ENCODE measurements at places on chromosomes 4 and X.

GRCh38 chrX:154526901-154527675 lies 11.1 kb upstream of the FAM3A start:
- DNase-seq = peak; percentile 81

GRCh38 chr4:150743564-150744342 lies 161.8 kb downstream of the MAB21L2 start:
- DNase-seq = peak; percentile 8

- no peak for DNase-seq
Measured at GRCh38 chr4:82919386-82919785, 18.9 kb downstream of the THAP9 start.

GRCh38 chr4:103012060-103012459 lies 7.4 kb downstream of the SLC9B1 start:
- peak; percentile 65 for DNase-seq

DNA sequence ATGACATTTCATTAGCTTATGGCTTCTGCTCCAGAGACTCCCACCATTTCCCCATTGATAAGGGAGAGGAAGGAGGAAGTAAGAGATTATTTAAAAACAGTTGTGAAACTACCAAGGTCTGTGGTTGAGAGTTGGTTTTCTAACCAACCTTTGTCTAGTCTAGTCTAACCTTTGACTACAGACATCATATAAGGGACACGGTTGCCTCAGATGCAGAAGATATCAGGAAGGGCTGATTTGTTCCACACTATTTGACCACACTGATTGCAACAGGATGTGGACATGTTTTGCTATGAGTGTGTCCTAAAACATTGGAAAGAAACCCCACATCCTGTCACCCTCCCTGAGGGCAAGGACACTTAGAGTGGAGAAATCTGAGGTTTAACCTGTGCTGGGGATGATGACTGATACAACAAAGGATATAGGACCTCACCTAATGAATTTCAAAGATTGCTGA lies 53.0 kb downstream of the COQ2 start:
- DNase-seq = peak; percentile 78

DNA sequence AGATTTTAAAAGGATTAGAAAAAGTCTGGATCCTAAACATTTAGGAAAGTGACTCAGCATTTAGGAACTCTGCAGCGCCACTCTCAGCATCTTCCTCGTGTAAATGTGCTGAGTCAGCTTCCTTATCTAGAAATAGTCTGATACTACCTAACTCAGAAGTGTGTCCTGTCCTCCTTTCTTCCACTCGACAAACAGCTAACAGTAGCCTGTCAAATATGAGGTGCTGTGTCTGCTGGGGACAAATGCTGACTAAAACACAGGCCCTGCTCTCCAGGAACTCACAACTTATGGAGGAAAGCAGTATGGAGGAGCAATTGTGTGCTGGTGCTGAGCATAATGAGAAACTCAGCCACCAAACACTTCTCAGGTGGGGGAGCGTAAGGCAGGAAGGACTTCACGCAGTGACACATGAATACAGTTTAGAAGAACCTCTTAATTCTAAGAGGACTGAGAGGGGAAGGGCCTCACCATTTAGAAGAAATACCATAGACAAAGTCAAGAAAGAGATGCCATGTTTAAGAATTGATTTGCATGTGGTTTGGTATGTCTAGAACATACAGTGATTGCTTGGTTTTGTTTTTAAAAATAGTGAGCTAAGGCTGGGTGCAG lies 125.3 kb downstream of the SOWAHB start:
- DNase-seq = peak; percentile 87

DNA sequence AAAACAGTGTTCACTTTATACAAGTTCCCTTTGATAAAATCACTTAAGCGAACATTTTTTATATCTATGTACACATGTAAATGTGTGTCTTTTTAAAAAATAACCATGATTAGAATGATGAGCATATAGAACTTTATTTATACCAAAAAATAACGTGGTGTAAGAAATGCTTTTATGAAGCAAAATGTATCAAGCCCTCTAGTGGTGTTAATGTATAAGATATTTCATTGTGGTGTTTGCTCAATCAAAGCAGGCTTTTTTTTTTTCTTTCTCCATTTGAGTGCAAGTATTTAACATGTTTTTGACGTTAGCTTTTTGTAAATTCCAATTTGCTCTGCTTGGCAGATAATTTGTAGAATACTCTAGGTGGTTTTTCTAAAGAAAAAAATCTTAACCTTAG lies 2092.4 kb upstream of the TENM3 start:
- no peak for DNase-seq

DNA sequence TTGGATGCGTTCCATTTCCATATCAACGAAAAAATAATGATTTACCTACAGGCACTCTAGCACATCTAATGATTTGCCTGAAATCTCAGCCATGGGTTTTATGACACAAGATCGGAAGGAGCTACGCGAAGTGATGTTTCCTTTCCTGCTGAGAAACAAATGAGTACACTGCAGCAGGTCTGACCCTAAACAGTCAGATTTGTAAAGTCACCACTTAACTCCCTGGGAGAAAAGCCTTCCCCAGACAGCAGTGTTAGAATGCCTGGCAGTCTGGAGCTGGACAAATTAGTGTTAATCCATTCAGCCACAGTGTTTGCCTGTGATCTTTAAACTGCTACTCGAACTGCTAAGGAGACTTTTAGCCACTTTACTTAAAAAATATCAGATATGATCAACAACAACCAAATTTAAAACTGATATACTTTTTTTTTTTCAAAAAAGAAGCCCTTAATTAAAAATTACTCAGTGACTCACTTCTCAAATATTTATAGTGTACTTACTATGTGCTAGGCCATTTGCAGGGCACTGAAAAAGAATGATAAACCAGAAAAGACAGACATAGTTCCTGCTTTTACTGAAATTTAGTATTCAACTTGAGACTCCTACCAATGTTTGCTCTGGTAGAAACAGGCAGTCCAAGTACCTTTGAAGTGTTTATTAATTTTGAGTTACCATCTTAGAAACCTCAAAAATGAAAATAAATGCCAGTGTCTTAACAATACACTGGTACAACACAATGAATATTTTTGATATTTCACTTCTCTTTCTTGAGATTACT lies 104.5 kb downstream of the SHISA3 start:
- no peak for DNase-seq

DNA sequence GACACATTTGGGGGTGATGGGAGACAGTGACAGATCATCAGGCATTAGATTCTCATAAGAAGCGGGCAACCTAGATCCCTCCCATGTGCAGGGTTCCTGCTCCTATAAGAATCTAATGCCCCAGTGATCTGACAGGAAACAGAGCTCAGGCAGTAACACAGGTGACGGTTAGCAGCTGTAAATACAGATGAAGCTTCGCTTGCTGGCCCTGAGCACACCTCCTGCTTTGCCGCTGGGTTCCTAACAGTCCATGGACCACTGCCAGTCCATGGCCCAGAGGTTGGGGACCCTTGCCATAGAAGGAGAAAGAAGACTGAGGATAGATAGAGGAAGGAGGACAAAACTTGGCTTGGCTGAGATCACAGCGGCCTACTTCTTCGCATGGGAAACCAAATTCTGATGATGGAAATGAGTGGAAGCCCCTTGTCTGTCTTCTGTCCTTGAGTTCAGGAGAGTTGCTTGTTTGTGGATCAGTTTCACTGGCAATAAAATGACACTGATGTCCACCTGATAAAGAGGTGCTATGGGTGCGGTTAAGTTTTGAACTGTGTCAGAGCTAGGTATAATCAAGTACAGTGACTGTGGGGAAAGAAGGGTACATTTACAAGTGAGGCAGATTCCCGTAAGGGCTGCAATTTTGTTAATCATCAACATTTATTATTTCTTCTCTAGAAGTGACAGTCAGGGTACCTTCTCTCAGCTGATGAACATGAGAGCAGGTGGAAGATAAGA lies 1.7 kb upstream of the TIFA start:
- DNase-seq = no peak

- peak; percentile 78 for DNase-seq
Measured at GRCh38 chr4:37970702-37971101, 10.5 kb downstream of the PTTG2 start.

GRCh38 chrX:149648932-149649331 lies 17.3 kb upstream of the TMEM185A start:
- DNase-seq = no peak

GRCh38 chr4:76996445-76996844 lies 46.9 kb downstream of the SEPTIN11 start:
- DNase-seq = no peak

GRCh38 chr4:37742149-37742548 lies 56.0 kb upstream of the RELL1 start:
- peak; percentile 10 for DNase-seq

DNA sequence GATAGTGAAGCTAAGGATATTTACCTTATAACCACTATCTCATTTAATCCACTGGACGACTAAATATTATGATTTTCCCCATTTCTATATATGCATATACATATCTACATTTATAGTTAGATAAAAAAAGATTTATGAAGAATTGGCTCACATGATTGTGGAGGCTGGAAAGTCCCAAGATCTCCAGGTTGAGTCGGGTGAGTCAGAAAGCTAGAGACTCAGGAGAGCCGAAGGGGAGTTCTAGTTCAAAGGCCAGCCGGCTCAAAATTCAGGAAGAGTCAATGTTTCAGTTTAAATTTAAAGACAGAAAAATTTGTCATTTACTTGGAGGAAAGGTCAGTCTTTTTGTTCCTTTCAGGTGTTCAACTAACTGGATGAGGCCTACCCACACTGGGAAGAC lies 158.2 kb upstream of the CPEB2 start:
- no peak for DNase-seq

- DNase-seq = no peak
Measured at GRCh38 chrX:151729056-151729725, 5.4 kb upstream of the CNGA2 start.

DNA sequence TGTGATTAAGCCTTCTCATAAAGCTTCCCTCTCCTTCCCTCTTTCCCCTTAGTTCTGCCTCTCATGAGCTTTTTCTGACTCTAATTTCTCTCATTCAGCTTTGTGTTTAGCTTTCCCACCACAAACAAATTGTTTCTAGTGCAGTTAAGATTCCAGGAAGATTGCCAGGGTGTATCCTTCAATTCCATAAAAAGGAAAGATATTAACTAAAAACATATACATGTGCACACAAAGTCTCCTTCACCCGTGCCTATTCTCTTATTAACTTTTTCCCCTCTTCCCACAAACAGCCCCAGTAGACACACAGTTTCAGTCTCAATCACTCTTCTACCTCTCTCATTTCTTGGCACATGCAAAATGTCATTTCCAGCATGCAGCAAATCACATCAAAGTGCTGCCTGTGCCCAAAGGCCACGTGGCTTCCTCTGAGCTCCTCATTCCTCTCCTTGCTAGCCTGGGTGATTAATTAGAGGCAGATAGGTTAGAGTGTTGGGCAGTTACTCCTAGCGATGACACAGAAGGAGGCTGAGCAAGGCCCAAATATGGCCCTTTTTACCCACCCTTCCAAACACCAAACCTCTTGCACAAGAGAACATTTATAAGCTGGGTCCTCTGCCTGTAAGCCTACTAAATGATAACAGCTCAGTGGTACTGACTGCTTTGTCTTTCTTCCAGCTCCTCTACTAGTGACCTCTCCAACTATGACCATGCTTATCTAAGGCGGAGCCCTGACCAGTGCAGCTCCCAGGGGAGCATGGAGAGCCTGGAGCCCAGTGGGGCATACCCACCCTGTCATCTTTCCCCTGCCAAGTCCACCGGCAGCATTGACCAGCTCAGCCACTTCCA lies 159.6 kb downstream of the SOWAHB start:
- peak; percentile 99 for DNase-seq

DNA sequence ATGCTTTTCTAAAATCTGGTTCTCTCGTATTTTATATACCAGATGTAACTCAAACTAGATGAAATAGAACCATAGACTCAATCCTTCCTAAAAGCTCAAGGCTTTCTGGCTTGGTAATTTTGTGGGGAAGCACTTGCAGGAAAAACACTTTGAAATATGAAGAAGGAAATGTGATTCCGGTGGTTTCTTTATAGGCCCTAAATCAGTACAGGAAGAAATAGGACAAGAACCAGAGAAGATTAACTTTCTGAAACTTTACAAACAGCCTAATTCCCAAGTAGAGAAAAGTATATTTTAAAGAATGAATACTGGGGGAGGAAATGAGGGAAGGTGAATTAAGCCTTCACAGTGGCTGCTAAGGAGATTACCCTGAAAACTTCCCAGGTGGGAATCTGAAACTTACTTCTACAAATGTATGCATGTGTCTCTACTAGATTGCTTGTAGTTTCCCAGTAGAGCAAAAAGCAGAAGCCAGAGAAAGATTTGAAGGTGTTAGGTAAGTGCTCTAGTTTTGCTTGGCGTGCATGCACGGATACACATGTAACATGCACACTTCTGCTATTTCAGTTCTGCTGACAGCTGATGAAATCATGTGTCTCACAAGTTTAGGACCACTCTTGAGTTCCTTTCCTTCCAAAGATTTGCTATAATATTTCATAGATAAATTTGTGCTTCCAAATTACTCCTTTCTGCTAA lies 92.1 kb downstream of the AFF1 start:
- no peak for DNase-seq

- no peak for DNase-seq
Measured at GRCh38 chr4:535924-536281, 36.9 kb downstream of the PIGG start.

DNA sequence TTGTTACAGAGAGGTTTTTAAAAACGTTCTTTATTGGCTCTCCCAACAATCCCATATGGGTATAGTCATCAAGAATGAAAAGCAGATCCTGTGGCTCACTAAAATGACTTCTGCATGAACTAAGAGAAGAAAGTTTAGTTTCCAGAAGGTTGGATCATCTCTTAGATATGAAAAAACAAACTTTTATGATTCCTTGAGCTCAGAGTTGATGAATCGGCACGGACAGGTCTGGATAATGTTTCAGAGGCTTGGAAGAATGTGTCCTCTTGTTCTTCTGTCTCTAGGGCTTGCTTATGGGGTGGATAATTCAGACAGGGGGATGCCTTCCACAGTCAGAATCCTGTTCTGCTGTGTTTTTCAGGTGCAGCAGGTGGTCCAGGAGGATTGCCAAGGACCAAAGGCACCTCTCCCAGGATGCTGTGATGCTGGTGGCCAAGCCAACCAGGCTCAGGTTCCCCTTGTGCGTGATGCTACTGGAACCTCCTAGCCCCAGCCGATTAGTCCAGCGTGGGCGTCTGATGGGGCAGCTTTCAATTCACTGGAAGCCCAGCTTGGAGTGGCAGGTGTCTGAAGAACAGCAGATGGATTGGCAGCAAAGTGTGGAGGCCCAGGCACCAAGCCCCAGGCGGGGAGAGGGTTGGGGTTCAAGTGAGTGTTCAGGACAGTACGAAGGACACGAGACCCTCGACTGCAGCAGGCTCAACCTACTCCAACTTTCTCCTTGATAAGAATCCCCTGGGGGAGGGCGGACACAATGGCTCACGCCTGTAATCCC lies 30.3 kb downstream of the CCKAR start:
- peak; percentile 82 for DNase-seq

- peak; percentile 89 for DNase-seq
Measured at GRCh38 chr4:145679520-145679919, 426 bp upstream of the C4orf51 start.

DNA sequence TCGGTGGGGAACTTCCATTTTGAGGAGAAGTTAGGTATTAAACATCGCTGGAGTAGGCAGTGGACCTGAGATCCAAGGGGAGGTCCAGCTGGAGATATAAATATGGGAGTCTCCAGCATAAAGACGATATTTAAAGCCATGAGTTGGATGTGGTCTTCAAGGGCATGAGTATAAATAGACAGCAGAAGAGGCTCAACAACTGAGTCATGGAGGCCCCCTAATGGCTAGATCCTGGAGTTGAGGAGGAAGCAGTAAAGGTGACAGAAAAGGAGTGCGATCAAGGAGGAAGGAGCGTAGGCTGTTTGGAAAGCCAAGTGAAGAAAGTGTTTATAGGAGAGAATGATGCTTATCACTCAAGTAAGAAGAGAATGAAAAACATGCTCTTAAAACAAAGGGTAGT lies 18.1 kb upstream of the APBB2 start:
- DNase-seq = peak; percentile 28

- DNase-seq = no peak
Measured at GRCh38 chr4:25949173-25949748, 35.2 kb downstream of the SMIM20 start.

- DNase-seq = no peak
Measured at GRCh38 chr4:6195602-6196319, 4.6 kb downstream of the JAKMIP1 start.

Data from EH (cell line).